Smooth muscle cell of the umbilical artery (primary cell): ENCODE measurements at places on chromosomes 12 and 14. TPM values are rescaled to one million over a fixed set of nuclear protein-coding genes. Genes with fewer than 3 reads are reported as not detected.

CCDC175 gene
- total RNA-seq = not detected in 2 replicates

ARHGEF40 gene
- total RNA-seq = 50.5 and 81.2 TPM in 2 replicates

LETMD1 gene
- total RNA-seq = 37.0 and 41.3 TPM in 2 replicates

TAS2R31 gene
- 6.8 and 10.9 TPM in 2 replicates for total RNA-seq

C12orf60 gene
- total RNA-seq = 1.0 and 1.2 TPM in 2 replicates

PTGER2 gene
- total RNA-seq = 4.8 and 8.0 TPM in 2 replicates

PLXNC1 gene
- total RNA-seq = 0.59 and 2.3 TPM in 2 replicates

SOX5 gene
- 6.2 TPM in 2 replicates for total RNA-seq

SPX gene
- total RNA-seq = 0.89 and 1.9 TPM in 2 replicates

C12orf54 gene
- not detected in 2 replicates for total RNA-seq

PRH1 gene
- total RNA-seq = 17.6 and 21.4 TPM in 2 replicates

KRT77 gene
- not detected in 2 replicates for total RNA-seq

CSRP2 gene
- 49.7 and 127 TPM in 2 replicates for total RNA-seq

IQSEC3 gene
- 0.05 and 0.59 TPM in 2 replicates for total RNA-seq

KSR2 gene
- total RNA-seq = under 0.01 TPM in 2 replicates

BCAT1 gene
- 379 and 407 TPM in 2 replicates for total RNA-seq

MGAT2 gene
- 101 and 102 TPM in 2 replicates for total RNA-seq

BDKRB1 gene
- total RNA-seq = 57.4 and 64.1 TPM in 2 replicates

FAM216A gene
- 14.6 and 16.6 TPM in 2 replicates for total RNA-seq

C12orf56 gene
- total RNA-seq = 0.30 and 1.8 TPM in 2 replicates
